ENCODE measurements at places on chromosomes 5 and 9.
A peak's percentile ranks its signal among the peaks of the same experiment; 100 is the strongest.

GRCh38 chr5:164090358-164090757 is 584.9 kb downstream of the MAT2B start:
- no peak for DNase-seq

DNA sequence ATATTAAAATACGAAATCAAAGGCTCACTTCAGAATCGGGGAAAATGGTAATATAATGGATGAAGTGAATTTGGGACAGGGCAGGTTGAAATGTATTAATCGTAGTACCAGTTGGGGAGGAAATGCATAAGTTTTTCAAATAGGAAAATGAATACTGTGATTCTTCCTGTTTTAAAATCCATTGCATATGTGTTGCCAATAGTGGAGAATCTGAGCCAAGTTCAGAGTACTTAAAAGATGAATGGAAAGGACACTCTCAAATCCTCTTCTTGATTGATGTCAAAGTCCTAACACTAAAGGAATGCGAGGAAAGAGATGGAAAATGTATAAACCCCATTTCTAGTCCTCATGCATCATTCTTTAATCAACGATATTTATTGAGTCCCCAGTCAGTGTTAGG is 160.9 kb upstream of the CCNG1 start:
- no peak for DNase-seq

- no peak for DNase-seq
Measured at GRCh38 chr5:39558541-39558940, 133.8 kb upstream of the DAB2 start.

DNA sequence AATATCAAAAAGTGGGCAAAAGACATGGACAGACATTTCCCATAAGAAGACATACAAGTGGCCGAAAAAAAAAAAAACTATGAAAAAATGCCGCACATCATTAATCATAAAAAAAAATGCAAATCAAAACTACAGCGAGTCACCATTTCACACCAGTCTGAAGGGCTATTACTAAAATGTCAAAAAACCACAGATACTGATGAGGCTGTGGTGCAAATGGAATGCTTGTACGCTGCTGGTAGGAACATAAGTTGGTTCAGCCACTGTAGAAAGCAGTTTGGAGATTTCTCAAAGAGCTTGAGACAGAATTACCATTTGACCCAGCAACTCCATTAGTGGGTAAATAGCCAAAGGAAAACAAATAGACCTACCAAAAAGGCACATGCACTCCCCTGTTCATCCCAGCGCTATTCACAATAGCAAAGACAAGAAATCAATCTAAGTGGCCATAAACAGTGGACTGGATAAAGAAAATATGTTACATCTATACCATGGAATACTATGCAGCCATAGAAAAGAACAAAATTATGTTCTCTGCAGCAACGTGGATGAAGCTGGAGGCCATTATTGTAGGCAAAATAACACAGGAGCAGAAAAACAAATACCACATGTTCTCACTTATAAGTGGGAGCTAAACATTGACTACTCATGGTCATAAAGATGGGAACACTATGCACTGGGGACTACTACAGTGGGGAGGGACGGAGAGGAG is 110.6 kb upstream of the BOD1 start:
- no peak for DNase-seq

DNA sequence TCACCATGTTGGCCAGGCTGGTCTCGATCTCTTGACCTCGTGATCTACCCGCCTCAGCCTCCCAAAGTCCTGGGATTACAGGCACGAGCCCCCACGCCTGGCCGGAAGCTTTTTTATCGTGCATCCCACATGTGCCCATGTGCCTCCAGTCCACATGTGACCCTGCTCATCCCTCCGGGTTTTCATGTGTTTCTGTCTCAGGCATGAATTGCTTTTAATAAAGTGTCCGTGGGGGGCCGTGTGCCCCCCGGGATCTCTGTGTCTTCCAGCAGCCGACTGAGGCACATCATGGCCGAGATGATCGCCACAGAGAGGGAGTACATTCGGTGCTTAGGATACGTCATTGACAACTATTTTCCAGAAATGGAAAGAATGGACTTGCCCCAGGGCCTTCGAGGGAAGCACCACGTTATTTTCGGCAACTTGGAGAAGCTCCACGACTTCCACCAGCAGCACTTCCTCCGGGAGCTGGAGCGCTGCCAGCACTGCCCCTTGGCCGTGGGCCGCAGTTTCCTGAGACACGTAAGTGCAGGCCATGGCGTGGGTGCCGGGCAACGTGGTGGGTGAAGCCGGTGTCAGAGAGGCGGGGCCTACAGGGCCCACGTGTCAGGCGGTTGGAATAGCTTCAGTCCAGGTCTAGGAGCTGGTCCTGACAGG is 22.1 kb upstream of the LRRC14B start:
- DNase-seq = no peak

GRCh38 chr5:96506376-96506775 is 73.3 kb upstream of the PCSK1 start:
- DNase-seq = no peak

GRCh38 chr5:56389261-56389660 is 156.1 kb upstream of the ANKRD55 start:
- DNase-seq = no peak

GRCh38 chr5:5360941-5361520 is 61.4 kb upstream of the ICE1 start:
- peak; percentile 95 for DNase-seq
